ENCODE measurements at places on chromosomes 13 and 19. TPM values are rescaled to one million over a fixed set of nuclear protein-coding genes. Genes with fewer than 3 reads are reported as not detected.

Gene ZNF44
- 9.6 TPM for total RNA-seq

Gene PLK5
- not detected for total RNA-seq

Gene NLRP12
- total RNA-seq = under 0.01 TPM

Gene LPAR6
- 13.1 TPM for total RNA-seq

Gene SPACA4
- not detected for total RNA-seq
